ENCODE measurements at places on chromosomes 1 and 21.

GRCh38 chr1:86567341-86567740 lies 20.5 kb downstream of the CLCA4 start:
- no peak for DNase-seq

GRCh38 chr1:217393896-217394295 lies 237.0 kb downstream of the GPATCH2 start:
- no peak for DNase-seq

GRCh38 chr1:185768371-185768770 lies 34.2 kb downstream of the HMCN1 start:
- no peak for DNase-seq

GRCh38 chr1:55378582-55378981 lies 163.4 kb upstream of the USP24 start:
- DNase-seq = no peak

GRCh38 chr1:234755449-234755863 lies 145.5 kb upstream of the IRF2BP2 start:
- DNase-seq = peak; percentile 56

- DNase-seq = no peak
Measured at GRCh38 chr1:220564216-220564615, 36.3 kb downstream of the MARK1 start.

DNA sequence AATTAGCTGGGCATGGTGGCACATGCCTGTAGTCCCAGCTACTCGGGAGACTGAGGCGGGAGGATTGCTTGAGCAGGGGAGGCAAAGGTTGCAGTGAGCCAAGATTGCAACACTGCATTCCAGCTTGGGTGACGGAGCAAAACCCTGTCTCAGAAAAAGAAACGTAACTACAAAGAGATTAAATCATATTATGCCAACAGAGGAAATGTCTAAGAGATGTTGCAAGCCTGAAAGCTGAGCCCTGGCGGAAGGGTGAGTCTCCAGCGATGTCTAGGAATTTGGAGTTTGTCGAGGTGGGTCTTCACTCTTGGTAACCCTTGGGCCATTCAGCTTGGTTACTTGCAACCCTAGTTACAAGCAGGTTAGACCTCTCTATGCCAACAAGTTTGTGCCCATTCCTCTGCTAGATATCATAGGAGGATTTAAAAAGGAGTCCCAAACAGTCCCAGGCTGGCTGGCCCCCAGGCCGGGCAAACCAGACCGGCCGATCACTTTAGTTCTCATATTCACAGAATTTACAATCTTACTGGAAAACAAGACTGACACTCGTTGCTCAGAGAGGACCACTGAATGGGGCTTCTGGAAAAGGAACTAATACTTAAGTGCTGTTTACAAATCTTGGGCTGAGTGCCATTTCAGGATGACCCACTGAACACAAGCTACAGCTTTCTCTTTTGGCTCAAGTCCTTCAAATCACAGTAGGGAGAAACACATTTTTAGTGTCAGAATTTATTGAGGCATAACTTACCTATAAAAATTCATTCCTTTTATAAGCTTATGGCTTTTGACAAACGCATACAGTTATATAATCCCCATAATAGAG lies 27.1 kb downstream of the SLC30A1 start:
- no peak for DNase-seq

GRCh38 chr1:161736335-161736969 lies 13.1 kb upstream of the DUSP12 start:
- no peak for DNase-seq

- DNase-seq = no peak
Measured at GRCh38 chr21:17343055-17343454, 169.8 kb upstream of the CXADR start.

DNA sequence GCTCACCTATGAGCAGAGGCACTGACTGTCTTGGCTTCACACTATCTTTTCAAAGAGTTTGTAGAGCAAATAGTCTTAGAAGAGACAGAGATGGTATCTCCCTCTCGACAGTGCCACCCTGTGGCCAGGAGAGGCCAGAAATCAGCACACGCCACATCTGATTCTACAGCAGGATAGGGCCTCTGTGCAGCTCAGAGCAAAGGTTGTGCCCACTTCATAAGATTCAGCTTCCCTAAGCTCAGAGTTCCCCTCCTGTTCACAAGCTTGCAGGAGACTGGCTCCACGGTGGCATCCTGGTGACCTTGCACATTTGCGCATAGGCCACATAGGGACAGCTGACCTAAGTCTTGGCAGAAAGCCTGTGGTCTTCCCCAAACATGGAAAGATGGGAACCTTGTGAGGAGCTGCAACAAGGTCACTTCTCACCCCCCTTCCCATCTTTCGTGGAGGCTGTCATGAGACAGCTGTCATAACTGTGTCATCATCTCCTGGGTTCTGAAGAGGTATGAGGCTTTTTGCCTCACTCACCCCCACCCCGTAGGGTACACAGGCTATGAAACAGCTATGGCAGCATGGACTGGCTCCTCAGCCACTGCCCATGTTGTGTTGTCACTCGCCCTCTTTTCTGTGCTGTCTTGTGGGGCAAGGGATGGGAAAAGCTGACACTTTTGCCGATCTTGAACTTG lies 3.0 kb downstream of the ITLN2 start:
- peak; percentile 74 for DNase-seq

DNA sequence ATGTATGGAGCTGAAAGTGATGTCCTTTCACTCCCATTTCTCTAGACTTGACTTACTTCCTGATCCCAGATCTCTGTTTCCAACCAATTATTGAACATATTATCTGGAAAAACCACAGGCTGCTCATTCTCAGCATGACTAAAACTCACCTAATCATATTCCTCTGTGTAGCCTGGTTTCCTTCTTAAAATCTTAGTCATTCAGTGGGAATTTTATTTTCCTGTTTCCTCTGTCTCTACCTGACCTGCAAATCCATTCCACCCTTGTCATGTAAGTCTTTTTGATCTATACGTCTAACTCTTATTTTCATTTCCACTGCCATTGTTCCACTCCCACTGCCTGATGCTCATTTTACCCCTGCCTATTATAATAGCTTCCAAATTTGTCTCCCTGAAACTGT lies 67.9 kb upstream of the APOBEC4 start:
- DNase-seq = no peak

DNA sequence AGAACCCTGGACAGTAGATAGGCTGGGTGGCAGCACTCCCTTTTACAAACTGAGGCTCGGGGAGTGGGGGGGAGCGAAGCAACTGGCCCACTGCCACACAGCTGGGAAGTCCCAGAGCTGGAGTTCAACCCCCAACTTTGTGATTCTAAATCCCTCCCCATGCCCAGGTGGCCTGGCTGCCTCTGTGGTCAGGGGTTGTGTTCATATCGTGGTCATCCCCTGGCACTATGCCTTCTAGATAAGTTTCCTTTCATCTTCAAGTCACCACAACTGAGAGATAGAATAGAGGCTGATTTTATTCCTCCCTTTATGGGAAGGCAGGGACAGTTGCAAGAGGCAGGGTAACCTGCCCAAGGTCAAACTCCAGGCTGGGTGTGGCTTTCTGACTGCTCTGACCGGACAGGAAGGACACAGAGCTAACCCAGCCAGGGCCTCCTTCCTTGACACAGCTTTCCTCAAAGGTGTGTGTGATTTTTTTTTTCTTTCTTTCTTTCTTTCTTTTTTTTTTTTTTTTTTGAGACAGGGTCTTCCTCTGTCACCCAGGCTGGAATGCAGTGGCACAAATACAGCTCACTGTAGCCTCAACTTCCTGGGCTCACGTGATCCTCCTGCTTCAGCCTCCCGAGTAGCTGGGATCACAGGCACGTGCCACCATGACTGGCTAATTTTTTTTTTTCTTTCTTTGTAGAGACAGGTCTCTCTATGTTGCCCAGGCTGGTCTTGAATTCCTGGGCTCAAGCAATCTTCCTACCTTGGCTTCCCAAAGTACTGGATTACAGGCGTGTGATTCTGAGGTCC lies 18.4 kb upstream of the TNFRSF1B start:
- DNase-seq = no peak

- DNase-seq = peak; percentile 26
Measured at GRCh38 chr1:17274186-17275170, 25.6 kb downstream of the PADI3 start.

DNA sequence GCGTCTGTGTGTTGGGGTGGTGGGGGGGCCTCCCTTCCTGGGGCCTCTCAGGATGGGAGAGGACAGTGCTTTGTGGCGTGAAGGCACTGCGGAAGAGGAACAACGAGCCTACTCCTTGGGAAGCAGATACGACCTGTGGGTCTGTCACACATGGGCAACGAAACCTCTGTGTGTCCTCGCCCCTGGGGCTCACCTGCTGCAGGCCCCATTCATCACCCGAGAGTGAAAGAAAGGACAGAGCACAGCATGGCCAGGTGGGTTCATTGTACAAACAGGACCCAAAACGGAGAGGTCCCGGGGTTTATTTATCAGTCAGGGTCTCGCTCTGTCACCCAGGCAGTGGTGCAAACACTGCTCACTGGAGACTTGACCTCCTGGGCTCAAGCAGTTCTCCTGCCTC lies 40.1 kb upstream of the LIN9 start:
- no peak for DNase-seq

GRCh38 chr1:168116327-168116799 lies 20.4 kb downstream of the GPR161 start:
- DNase-seq = no peak

GRCh38 chr1:217946511-217946910 lies 315.4 kb downstream of the SPATA17 start:
- no peak for DNase-seq

GRCh38 chr1:41902159-41902577 lies 16.6 kb downstream of the HIVEP3 start:
- no peak for DNase-seq

DNA sequence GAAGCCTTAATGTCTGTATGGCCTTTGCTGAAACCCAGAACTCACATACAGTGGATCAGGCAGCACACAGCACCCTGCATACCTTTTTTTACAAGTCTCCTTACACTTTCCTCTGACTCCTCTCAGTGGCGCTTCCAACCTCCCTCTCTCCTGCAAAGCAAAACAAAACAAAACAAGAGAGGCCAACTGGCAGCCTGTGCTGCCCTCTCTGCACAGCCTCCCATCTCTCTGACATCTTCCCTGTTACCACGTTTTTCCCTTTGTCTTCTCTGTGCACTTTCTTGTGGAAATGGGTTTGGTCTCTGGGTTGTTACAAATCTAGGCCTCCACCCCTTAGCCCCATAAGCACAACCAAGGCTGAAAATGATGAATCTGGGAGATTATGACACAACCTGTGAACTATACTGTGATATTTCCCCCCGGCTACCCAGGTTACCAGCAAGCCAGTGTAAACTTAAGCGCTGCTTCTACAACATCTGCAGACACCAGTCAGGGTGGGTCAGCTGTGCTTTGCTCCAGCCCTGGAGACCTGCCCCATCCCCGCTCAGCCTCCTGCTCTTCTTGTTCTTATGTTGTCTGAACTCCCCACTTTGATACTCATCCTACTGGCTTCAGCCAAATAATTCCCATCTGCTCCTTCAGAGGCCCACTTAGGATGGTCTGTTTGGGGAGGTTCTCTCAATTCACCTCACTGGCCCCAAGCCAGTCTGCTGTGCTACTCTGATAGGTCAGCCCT lies 54.9 kb upstream of the FMOD start:
- no peak for DNase-seq

GRCh38 chr21:38925923-38926322 lies 120.2 kb downstream of the ETS2 start:
- no peak for DNase-seq

DNA sequence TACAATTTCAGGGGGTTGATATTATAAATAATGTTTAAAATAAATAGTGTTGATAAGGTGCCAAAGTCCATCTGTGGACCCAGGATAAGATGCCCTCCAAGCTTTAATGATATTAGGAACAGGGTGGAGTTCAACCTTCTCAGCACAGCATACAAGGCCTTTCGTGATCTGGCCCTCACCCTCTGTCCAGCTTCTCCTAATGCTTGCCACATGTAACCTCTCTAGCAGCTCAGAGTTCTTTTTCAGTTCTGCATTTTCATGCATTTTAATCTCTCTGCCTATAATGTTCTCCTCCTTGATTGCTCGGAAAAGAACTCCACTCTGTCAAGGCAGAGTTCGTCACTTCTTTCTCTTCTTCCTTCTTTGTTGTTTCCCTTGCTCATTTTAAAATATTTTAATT lies 21.4 kb upstream of the SMAP2 start:
- peak; percentile 32 for DNase-seq

DNA sequence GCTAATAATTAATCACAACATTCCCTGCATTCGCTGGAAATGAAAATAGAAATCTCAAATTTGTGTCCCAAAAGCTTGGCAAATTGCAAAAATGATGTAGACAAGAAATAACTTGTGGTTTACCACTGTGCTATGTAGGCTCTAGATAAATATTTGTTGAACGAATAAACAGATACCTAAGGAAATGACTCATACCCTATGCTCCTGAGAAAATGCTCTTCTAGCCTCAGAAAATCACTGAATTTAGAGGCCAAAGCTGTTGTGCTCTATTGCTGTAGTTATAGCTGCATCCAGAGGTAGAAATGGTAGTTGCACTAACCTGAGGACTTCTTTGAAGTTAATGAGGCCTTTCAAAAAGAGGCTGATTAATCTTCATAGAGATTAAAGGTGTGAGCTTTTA lies 142.0 kb upstream of the ZNHIT6 start:
- no peak for DNase-seq

DNA sequence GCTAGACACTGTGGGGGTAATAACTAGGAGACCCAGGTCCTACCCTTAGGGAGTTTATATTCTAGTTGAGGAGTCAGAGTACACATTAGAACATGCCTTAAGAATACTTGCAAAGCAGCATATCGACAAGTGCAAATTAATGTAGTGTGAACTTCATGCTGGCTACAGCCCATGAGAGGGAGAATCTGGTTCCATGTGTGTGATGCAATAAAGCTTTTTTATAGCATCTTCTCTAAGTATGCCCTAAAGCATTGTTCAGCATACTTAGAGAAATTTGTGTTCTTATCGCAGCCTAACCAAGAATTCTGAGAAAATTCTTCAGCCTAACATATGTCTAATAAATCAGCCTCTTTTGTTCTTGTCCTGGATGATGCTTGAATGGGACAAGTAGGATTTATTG lies 95.5 kb downstream of the SDCCAG8 start:
- no peak for DNase-seq

GRCh38 chr1:100187912-100188311 lies 9.9 kb upstream of the LRRC39 start:
- no peak for DNase-seq

- no peak for DNase-seq
Measured at GRCh38 chr1:37840711-37841110, 18.7 kb downstream of the MTF1 start.

DNA sequence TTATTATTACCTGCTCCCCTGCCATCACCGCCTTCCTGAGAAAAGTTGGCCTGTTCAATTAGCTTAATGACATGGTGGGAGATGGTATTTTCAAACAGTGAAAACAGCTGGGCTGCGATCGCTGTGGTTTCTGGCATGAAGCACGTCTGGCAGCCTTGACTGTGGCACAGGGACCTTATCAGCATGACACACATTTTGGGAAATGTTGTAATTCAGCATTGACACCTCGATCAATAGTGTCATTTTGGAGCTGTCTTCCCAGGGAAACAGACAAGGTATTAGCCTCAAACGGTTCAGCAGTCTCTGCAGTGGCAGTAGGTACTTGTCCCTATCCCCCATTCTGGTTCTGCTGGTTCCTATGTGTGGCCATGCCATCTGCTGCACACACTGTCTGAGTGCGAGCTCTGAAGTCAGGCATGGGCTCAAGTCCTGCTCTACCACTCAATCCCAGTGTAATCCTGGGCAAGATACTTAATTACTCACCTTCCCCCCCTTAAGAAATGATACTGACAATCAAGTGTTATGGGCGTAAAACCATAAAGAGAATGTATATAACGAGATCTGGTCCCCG lies 154.5 kb upstream of the KCND3 start:
- DNase-seq = no peak

GRCh38 chr21:35208104-35208503 lies 159.0 kb upstream of the RUNX1 start:
- DNase-seq = no peak

GRCh38 chr1:178075333-178075732 lies 18.6 kb upstream of the RASAL2 start:
- DNase-seq = no peak

GRCh38 chr1:47950471-47950870 lies 46.7 kb downstream of the TRABD2B start:
- no peak for DNase-seq

All from CD4-positive, alpha-beta T cell treated with Interleukin-15 for 1 hour (primary cell).